Effector CD8-positive, alpha-beta T cell (primary cell): ENCODE measurements at places on chromosomes 1 and 21.

DNA sequence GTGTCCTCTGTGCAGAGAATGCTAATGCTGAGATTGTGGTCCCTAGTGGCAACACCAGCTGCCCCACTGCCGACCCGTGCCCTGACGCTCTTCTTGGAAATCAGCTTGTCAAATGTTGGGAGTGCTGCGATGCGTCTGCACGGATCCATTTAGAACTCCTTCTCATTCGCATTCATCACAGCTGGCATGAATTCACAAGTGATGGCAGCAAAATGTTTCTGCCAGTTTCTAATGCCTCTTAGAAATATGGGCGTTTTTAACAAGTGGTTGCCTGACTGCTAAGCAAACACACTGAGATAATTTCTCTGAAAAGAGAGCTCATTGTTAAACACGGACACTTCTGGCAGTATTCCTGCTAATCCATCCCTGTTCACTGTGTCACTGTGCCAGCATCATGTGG lies 131.9 kb upstream of the KCNJ6 start:
- no peak for DNase-seq

GRCh38 chr1:50981741-50982140 lies 11.7 kb downstream of the CDKN2C start:
- no peak for DNase-seq

GRCh38 chr1:116379057-116379630 lies 6.1 kb downstream of the ATP1A1 start:
- no peak for DNase-seq

- no peak for DNase-seq
Measured at GRCh38 chr1:82704393-82704792, 903.7 kb downstream of the ADGRL2 start.

DNA sequence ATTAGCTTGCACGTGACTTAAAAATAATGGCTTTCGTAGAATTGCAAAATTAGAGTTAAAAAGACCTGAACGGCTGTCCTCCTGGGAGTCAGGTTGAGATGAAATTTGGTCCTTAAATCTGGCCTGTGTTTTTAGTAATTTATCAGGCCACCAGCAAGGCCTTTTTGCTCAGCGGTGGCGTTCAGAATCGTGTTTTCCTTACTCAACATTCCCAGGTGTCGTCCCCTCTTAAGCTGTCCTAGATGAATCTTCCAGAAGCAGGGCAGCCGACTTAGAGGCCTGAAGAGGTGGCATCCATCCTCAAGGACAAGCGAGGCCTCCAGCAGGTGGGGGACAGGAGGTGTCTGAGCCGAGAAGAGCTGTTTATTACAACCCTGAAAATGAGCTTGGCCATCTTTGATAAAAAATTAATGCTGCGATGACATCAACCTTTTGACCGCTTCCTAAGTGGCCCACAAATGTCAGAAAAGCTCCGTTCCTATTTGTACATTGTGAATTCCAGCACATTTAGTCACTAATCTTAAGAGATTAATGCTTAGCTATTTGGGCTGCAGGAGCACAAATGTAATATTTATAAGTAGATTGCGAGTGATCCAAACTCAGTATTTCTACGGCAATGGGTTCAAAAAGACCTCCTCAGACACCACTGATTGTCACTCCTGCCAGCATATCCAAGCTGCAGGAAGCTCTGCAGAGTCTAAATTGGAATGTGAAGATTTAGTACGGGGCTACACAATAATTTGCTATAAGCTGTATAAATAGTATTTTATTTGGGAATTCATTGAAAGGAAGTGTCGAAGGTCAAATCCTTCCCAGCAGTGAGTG lies 344.1 kb upstream of the VAMP3 start:
- no peak for DNase-seq

DNA sequence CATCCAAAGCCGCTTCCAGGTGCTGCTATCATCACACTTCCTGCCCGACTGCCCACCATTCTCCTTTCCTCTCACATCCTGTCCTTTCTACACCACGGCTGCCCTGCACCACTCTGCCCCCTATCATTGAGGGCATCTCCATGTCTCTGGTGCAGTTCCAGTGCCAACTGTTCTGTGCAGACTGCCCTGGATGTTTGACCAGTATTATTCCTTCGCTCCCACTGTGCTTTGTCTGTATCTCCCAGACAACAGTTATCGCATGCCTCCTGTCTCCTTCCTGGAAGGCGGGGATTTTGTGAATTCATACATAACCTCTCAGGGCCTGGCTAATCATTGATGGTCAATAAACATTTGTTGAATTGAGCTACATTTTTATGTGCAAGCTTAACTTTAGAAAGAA lies 63.6 kb upstream of the GNG12 start:
- DNase-seq = no peak

DNA sequence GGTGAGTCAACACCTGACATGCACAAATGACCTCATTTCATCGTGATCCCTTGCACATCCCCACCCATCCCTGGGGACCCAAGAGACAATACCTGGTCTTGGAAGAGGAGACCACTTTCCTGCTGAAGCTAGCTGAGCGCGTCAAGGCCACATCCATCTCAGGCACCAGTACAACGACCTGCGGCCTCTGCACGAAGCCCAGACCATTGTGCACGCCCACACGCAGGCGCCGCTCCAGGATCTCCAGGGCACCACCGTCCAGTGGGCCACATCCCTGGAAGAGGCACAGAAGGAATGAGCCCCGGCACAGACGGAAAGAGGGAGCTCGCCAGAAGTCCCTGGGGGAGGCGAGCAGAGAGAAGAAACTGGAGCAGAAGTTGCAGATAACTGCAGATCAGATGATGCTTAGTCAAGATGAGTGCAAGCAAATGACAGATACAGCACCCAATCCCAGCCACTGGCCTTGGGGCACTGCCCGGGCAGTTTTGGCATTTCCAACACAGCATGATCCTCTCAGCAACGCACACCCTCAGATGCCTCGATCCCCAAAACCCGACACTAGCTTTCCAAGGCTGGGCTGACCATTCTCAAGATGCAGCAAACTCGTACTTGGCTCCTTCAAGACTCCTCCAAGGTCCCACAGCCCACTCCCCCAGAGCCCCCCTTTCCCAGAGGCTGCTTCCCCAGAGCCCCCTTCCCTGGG lies 44.1 kb downstream of the NPHP4 start:
- DNase-seq = no peak

- no peak for DNase-seq
Measured at GRCh38 chr1:100538913-100539835, 1.2 kb downstream of the GPR88 start.

DNA sequence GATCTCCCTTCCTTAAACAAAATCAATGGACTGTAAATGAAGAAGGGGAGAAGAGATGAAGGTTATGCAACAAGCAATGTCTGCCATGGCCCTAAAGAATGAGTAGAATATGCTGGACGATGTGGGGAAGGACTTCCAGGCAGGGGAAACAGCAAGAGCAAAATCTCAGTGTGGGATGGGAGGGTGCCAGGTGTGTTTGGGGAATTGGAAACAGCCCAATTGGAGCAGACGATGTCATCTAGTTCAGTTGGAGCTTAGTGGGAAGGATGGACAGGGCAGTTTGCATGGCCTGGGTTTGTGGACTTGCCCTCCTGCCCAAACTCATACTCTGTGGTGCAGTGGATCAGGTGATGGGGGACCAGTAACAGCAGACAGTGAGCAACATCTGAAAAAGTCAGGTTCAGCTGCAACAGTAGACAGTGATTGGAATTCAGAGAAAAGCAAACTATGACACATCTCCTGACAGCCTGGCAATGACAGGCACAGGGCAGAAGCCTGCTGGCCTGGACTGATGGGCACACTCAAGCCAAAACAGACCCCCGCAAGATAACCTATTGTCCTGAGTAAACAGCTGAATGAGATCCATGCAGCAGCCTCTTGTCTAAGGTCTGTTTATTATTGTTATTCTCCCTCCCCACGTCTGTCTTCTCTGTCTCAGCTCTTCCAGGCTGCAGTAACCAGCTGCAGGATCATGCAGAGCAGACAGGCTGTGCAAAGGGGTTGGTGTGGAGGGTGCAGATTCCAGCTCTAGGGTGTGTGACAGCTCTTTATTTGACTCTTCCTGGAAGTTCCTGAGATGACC lies 50.5 kb upstream of the PRELP start:
- no peak for DNase-seq

DNA sequence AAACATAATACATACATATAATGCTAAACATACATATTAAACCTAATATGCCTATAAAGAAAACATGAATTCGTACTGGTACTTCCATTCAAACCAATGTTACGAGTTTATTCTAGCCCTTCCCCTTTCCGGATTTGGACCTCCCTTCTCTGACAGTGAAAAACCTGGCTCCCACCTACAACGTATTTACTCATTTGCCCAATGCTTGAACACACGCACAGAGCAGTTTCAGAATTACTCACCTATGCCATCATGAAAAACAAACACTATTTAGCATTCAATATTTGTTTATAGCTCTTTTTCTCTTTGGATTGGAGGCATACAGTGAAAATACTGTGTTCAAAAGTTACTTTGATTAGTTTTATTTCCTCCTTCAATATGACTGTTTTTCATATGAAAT lies 204.4 kb downstream of the LMX1A start:
- DNase-seq = no peak

GRCh38 chr1:219330001-219330400 lies 156.3 kb downstream of the LYPLAL1 start:
- no peak for DNase-seq

DNA sequence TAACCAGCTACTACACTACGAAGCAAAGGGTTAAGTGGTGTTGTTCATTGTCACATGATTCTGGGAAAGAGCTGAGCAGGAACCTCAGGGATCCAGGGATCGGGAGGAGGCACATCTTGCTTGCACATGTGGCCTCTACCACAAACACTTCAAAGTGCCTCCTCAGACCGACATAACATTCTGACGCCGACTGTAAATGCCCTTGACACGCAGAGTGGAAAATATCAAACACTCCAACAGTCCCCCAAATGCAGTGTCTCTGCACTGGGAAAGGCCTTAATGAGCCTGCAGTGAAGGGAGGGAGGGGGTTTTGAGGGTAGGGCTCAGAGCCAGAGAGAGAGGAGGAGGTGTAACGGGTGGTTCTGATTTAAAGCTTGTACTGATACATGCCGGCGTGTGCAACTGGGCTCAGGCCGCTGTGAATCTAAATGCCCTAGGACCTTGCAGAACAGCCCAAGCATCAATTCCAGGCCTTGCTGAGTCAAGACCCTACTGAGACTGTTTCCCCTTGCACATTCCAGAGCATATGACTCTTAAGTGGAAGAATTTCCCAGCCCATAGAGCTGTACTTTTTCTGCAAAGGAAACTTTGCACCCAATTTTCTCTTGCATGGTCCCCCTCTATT lies 163.7 kb downstream of the NTMT2 start:
- DNase-seq = no peak

DNA sequence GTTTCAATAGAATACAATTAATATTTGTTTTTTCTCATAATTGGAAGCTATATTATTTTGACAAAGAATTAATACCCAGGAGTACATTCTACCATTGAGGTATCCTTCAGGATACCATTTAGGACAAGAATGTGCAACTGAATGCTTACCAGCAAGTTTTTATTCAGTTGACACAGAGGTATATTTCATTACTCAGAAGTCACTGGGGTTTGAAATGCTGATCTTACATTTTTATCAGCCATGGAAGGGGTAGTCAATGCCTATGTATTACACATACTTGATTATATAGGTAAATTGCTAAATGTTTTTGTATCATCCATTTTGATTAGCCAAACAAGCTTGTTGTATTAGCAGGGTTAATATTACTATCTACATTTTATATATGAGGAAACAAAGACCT lies 48.0 kb downstream of the C1orf87 start:
- DNase-seq = no peak

- peak; percentile 64 for DNase-seq
Measured at GRCh38 chr1:234499119-234499942, 20.4 kb upstream of the TARBP1 start.

- DNase-seq = no peak
Measured at GRCh38 chr1:177953549-177953948, 16.3 kb downstream of the SEC16B start.

- DNase-seq = peak; percentile 6
Measured at GRCh38 chr1:204989266-204990058, 53.5 kb upstream of the CNTN2 start.

DNA sequence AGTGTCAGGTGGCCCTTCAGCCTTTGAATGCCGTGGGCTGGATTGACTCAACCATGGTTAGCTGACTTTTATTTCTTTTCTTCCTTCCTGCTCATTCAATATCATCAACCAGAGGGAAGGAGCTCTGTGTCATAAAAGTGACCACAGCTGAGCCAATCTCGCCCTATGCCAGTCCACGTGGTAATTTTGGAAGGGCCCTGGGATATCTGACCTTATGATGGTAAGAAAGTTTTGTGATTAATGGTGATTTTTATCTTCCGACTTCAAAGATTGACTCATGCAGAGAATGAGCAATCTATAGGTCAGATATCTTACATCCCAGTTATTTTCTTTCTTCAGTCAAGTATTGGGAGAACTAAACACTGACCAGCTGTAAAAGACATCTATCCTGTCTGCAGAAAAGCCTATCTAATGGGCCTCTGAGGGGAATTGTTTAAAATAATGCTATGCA lies 170.3 kb downstream of the ZC3H11B start:
- no peak for DNase-seq

DNA sequence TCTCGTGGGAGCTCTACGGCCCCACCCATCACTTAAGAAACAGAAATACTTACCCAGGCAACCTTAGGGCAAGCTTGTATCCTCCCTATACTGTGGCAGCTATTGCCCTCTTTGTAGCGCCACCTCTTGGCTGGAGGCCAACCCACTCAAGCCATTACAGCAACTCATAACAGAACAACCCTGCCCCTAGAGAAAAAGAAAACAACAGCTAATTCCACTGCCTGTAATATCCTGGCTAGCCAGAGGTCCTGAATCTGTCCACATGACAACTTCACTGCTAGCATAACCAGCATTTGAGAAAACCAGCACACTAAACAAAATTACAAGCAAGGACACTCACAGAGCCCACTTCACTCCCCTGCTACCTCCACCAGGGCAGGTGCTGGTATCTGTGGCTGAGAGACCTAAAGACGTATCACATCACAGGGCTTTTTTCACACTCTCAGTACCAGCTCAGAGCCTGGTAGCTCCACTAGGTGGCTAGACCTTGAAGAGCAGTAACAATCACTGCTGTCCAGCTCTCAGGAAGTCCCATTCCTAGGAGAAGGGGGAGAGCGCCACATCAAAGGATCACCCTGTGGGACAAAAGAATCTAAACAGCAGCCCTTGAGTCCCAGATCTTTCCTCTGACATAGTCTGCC lies 14.5 kb upstream of the MX1 start:
- no peak for DNase-seq

- DNase-seq = no peak
Measured at GRCh38 chr1:72670902-72671301, 388.6 kb upstream of the NEGR1 start.

DNA sequence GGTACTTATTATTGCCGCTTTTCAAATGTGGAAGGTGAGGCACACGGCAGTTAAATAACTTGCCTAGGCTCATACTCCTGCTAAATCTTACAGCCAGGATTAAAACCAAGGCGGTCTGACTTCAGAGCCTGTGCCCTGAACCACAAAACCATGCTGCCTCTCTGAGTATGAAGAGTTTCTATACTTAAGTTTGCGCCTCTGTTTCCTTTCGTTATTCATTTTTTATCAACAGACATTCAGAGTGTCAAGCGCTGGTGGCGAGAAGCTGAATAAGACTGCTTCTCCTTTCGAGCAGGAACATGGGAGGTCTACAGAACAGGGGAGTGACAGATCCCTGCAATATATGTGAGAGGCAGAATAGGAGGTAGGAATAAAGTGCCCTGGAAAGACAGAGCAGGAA lies 96.0 kb upstream of the DUSP10 start:
- no peak for DNase-seq

GRCh38 chr1:155131285-155131684 lies 3.6 kb downstream of the EFNA1 start:
- no peak for DNase-seq
